ENCODE measurements at places on chromosomes 12 and 14.

GRCh38 chr12:79680051-79680450 lies 10.7 kb downstream of the PAWR start:
- DNase-seq, result no peak

GRCh38 chr12:21346542-21347205 lies 12.0 kb upstream of the SLCO1A2 start:
- DNase-seq, result no peak

- no peak for DNase-seq
Observed at GRCh38 chr12:21775133-21775820, 771 bp upstream of the KCNJ8 start.

- DNase-seq, result no peak
Observed at GRCh38 chr12:53577941-53578352, 48.2 kb downstream of the ATF7 start.

GRCh38 chr12:21456291-21456780 lies 18.9 kb downstream of the PYROXD1 start:
- no peak for DNase-seq

DNA sequence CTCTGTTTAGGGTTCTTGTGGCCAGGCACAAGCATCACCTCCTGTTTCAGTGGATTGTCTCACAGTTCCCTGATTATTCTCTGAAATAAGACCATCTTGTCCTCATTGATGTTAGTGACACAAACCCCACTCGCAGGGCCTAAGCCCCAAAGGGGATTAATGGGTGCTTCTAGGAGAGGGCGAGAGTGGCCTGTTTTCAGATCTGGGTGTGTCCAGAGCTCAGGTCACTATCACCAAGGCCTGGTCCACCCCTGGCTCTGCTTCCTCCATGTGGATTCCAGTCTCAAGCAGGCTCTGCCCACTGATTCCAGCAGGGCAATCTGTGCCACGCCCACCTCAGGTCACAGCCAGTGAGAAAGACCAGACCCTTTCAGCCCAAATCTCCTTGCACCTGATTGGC lies 361.9 kb downstream of the ADGRD1 start:
- DNase-seq, result no peak

DNA sequence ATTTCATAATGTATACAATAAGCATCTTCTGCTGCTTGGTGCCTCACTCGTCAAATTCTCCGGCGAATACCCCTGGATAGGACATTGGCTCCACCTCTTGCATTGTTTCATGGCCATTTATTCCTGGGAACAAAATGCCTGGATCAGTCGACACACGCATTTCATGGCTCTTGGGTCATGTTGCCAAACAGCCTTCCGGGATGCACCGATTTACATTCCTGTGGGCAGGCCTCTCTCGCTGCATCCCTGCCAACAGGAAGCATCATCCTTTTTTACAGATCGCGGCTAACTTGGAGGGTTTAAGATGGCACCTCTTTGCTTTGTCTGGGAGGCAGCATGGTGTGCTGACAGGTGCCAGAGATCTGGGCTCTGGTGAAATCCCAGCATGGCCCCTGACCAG lies 32.7 kb upstream of the RIMBP2 start:
- DNase-seq, result no peak

DNA sequence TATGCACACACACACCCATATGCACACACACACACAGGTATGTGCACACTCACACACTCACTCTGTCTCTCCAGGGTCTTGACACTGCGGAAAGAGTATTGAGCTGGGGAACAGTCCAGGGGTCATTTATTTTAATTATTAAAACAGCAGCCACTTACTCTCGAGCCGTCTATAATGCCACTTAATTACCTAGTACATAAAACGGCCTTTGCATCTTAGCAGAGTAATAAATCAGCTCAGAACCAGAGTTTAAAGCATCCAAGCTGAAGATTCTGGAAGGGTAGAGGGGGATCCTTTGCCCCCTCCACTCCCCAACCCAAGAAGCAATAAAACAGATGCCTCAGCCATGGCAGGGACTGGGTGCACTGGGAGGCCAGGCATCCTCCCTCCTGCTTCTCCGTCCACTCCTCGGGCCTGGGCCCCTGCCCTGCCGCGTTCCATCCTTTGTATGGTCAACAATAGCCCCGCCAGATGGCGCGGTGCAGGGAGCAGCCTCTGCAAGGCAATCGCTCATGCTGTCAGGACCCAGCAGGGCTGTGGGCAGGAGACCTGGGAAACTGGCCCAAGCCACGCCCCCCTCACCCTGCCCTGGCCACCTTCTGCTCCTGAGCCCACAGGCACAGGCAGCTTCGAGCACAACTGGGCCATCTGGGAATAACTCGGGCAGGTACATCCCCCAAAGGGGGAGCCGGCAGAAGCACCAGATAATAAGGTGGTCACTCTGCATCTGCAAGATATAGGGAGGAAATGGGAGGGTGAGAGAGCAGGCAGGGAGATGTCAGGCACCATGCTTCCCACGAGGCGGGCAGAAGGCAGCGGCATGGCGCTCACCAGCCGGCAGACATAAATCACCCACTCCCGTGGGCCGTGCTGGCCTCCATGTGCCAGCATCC lies 40.9 kb downstream of the CCDC85C start:
- no peak for DNase-seq

DNA sequence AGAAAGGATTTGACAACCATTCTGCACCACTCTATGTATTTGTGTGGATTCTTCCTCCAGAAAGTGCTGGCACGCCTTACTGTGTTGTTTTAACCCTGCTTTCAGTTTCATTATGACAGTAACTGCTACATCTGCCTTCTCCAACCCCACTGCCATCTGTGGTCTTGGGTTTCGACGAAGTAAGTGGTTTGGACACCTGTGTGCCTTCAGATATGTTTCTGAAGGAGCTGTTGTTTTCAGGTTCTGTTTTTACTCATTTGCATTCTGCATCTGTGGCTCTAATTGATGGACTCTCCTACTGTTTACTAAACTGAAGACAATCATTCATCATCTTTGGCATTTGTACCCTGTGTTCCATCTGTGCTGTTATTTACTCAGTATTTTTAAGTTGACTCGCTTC lies 4.1 kb downstream of the TSHR start:
- no peak for DNase-seq

Data from GF-D8 (cell line).